Activated CD4-positive, alpha-beta T cell treated with anti-CD3 and anti-CD28 coated beads for 1 hour (primary cell): ENCODE measurements at places on chromosomes 12 and 14.
A peak's percentile ranks its signal among the peaks of the same experiment; 100 is the strongest.

DNA sequence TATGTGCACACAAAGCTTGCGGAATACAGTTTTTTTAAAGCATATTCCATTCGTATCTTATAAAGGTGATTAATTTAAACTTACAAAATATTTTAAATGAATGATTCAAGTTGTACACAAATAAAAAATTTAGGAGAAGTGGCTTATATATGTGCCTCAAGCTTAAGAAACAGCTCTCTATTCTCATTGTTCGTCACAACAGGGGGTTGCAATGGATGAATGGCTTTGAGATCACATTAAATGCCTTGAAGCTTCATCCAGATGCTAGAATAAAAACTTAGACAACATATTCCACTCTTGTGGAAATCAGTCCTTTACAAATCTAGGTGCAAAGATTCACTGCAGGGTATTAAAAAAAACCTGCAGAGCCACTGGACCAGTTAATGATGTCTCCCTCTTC lies 303.9 kb upstream of the LRFN5 start:
- DNase-seq, result no peak

- no peak for DNase-seq
Observed at GRCh38 chr14:106210650-106211049, 684.3 kb downstream of the TMEM121 start.

DNA sequence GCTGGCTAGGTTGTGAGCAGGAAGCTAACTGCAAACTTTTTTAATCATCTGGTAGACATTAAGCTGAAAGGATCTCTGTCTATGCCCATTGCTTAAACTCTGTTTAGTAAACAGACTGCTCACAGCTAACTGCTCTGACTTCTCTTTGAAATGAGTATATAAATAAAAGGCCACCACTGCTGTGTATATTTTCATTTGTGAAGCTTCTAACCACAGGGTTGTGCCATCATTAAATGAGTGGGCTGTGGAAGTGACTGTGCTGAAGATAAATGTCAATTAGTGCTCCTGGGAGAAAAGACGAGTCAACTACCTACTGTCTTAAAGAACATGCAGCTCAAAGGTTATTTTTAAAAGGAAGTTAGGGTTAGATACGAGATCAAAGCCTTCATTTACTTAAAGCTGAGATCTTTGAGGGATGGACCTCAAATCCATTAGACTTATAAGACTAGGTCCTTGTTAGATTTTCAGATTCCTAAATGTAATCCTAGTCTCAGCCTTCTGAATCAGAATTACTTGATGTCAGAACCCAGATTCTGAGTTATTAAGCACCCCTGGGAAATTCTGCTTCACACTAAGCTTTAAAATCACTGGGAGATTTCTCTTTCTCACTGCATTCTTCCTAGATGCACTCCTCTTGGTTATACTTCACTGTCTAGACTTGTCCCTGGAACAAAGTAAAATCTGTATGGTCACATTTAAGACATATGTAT lies 213.1 kb upstream of the FLRT2 start:
- DNase-seq, result no peak

- no peak for DNase-seq
Observed at GRCh38 chr14:106201376-106201775, 675.0 kb downstream of the TMEM121 start.

DNA sequence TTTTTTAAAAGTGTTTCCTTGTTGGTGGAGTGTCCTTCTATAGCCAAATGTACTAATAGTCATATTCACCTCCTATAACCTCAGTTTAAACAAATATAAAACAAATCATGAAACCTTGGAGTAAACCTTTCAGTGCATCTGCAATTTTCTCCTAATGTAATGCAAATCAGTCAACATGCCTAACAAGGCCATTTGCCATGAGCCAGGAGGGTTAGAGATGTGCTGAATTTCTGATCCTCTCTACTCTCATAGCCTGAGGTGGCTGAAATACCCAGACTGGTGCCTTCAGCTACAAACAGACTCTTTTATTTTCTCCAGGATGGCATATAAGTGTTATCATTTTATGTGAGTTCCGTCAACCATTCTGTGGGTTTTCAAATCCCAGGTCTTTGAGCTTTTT lies 908.1 kb downstream of the GALC start:
- DNase-seq, result no peak

- peak; percentile 2 for DNase-seq
Observed at GRCh38 chr14:104385531-104386101, 193.9 kb upstream of the C14orf180 start.

- peak; percentile 16 for DNase-seq
Observed at GRCh38 chr14:66508846-66509621, 1.1 kb downstream of the GPHN start.

- no peak for DNase-seq
Observed at GRCh38 chr14:104968541-104969401, 9.4 kb downstream of the AHNAK2 start.

- DNase-seq, result no peak
Observed at GRCh38 chr12:24268663-24269186, 319.3 kb upstream of the SOX5 start.

GRCh38 chr12:105192624-105193225 lies 43.2 kb downstream of the APPL2 start:
- no peak for DNase-seq

GRCh38 chr14:24196071-24197055 lies 1.1 kb upstream of the TM9SF1 start:
- no peak for DNase-seq

GRCh38 chr12:7136676-7137075 lies 6.5 kb downstream of the CLSTN3 start:
- no peak for DNase-seq

DNA sequence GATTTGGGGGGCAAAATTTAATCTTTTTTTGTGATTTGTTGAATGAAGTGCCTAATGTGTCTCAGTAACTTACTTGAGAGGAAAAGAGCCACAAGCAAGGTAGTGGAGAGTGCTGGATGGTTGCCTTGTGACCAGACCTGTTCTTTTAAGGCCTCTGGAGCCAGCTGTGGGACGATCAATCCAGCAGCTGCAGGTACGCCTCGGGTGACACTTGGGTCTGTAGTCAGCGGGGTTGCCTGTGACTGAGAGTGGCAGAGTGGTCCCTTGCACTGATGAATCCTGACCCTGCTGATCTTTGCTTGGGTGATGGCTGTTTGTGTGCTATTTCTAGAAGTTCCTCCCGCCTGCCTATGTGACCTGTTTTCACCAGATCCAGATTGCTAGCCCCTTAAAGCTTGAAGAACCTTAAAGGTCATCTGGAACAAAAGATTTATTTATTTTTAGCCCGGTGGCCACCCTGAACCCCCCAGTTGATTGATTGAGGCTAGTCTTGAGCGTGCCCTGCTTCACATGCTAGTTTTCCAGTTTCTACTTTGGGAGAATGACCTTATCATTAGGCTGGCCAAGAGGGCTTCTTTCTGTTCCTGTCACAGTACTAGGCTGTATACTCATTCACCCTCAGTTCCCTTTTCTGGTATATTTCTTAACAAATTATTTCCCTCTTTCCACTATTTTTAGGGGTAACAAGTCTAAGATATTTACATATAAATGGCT lies 23.2 kb downstream of the PRKCH start:
- no peak for DNase-seq

DNA sequence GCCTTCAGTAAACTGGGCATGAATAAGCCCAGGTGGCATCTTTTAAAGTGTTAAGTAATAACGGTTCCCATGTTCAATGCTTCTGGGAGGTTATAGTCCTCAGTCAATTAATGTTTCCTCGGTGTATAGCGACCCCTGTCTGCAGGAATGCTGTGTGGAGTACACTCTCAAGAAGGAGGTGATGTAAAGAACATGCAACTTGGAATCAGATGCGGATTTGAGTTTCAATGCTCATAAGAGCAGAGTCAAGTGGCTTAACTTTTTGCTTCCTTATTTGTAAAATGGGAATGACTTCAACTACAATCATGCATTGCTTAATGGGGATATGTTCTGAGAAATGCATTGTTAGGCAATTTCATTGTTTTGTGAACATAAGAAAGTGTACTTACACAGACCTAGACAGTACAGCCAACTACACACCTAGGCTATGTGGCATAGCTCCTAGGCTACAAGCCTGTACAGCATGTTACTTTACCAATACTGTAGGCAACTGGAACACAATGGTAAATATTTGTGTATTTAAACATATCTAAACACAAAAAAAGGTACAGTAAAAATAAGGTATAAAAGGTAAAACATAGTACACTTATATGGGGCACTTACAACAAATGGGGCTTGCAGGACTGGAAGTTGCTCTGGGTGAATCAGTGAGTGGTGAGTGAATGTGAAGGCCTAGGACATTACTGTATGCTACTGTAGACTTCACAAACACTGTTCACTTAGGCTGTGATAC lies 6.7 kb upstream of the MRPS35 start:
- DNase-seq, result peak; percentile 37

GRCh38 chr12:80715713-80716249 lies 931 bp upstream of the MYF5 start:
- no peak for DNase-seq

- DNase-seq, result no peak
Observed at GRCh38 chr12:25495331-25496097, 57.6 kb downstream of the LMNTD1 start.

- DNase-seq, result peak; percentile 35
Observed at GRCh38 chr14:67411820-67412421, at the start of gene PLEK2. Gene PLEK2, minus strand, starts transcription at chr14:67412165. Its CDS starts 106 bp downstream, at chr14:67412059.

- DNase-seq, result no peak
Observed at GRCh38 chr14:22979748-22980392, 2.5 kb downstream of the AJUBA start.

- no peak for DNase-seq
Observed at GRCh38 chr12:128797119-128798118, 26.3 kb downstream of the SLC15A4 start.

GRCh38 chr14:29222006-29222405 lies 455.4 kb downstream of the FOXG1 start:
- no peak for DNase-seq

- no peak for DNase-seq
Observed at GRCh38 chr12:18898470-18898869, 160.6 kb downstream of the CAPZA3 start.

- no peak for DNase-seq
Observed at GRCh38 chr12:6747216-6747615, 5.7 kb downstream of the MLF2 start.

- no peak for DNase-seq
Observed at GRCh38 chr14:80521456-80521855, 310.2 kb upstream of the DIO2 start.

GRCh38 chr14:103731916-103732867 lies 16.6 kb downstream of the ZFYVE21 start:
- DNase-seq, result no peak

- no peak for DNase-seq
Observed at GRCh38 chr12:14958361-14959125, 2.9 kb downstream of the ARHGDIB start.

- DNase-seq, result no peak
Observed at GRCh38 chr12:62520361-62520760, 53.7 kb downstream of the MON2 start.

- no peak for DNase-seq
Observed at GRCh38 chr12:89528434-89528833, 2.6 kb upstream of the POC1B start.

GRCh38 chr12:86712425-86712843 lies 456.2 kb upstream of the MGAT4C start:
- DNase-seq, result no peak

GRCh38 chr12:41992022-41992421 lies 152.7 kb downstream of the GXYLT1 start:
- no peak for DNase-seq

GRCh38 chr14:38238878-38239277 lies 17.0 kb downstream of the CLEC14A start:
- no peak for DNase-seq

- no peak for DNase-seq
Observed at GRCh38 chr14:54356172-54356571, 40.6 kb upstream of the CDKN3 start.

DNA sequence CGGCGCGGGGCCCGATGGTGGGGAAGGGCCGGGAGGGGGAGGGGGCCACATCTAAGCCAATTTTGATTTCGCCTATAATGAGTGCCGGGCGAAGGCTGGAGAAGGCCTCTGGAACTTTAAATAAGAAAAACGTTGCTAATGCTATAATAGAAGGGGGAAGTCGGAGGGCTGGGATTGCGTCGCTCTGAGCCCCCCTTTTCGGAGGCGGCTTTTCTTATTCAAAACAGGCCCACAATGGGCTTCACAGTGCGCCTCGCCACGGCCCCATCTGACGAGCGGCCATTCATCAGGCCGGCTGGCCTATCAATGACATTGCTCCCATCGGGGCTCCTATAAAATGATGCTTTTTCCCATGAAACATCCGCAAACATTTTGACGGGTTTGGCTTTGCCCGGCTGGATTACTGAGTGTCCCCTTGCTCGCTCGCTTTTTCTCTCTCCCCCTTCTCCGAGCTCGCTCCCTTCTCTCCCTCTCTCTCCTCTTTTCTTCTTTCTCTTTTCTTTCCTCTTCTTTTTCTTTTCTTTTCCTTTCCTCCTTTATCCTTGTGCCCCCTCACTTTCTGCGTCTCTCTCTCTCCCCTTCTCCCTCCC lies at the start of gene RFX4:
RFX4 (plus strand) TSS at position 364 of the 590 bp plus-strand sequence. CDS start 317 bp downstream, outside the sequence.
- DNase-seq, result no peak

GRCh38 chr14:56351861-56352260 lies 227.7 kb upstream of the TMEM260 start:
- no peak for DNase-seq
